Fibroblast of lung (primary cell): ENCODE measurements at places on chromosomes 2 and 18.

DNA sequence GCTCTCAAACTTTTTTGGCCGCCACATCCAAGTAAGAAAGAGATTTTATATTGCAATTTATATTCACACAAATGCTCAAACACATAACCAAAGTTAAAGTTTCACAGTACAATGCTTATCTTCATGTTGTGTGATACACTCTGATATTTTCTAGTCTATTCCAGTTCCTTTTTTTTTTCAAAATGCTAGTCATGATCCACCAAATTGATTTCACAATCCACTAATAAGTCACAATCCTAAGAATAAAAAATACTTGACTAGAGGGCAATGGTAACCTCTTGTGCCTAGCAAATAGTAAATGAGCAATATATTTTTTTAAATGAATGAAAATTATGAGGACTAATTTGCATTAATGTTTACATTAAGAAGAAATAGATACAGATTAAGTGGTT, 5.8 kb upstream of the PTPN4 start:
- DNase-seq, result no peak

DNA sequence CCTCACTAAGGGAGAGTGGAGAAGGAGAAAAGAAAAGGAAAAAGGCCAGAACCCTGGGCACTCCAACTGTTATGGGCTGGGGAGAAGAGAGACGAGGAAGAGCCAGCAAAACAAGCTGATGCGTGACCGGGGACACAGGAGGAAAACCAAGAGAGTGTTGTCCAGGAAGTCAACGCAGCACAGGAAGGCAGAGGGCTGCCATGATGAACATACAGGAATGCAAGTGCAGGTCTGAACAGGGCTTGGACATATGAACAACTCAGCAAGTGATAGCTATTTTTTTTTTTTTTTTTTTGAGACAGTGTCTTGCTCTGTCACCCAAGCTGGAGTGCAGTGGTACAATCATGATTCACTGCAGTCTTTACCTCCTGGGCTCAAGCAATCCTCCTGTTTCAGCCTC, 28.4 kb downstream of the SIX3 start:
- DNase-seq, result no peak

- DNase-seq, result peak; percentile 53
These were observed 582.1 kb downstream of the ZEB2 start for GRCh38 chr2:143937723-143938350.

GRCh38 chr2:224331698-224332097, 70.2 kb downstream of the FAM124B start:
- no peak for DNase-seq

DNA sequence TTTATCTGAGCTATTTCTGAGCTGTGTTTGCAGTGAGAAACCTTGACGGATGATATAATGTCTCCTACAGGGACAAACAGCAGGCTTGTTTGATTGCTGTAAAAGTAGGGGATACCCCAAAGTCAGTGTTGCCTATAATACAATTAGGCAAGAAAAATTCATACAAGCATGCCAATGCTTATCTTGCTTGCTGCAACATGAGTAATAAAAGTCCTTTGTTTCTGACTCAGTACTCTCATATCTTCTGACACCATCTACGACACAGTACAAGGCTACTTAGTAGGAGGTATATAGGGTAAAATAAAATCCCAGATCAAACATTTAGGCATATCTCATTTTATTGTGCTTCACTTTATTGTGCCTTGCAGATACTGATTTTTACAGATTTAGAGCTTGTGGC, 33.0 kb downstream of the ERBB4 start:
- DNase-seq, result peak; percentile 21

GRCh38 chr2:206069417-206069816, 16.6 kb downstream of the INO80D start:
- no peak for DNase-seq

DNA sequence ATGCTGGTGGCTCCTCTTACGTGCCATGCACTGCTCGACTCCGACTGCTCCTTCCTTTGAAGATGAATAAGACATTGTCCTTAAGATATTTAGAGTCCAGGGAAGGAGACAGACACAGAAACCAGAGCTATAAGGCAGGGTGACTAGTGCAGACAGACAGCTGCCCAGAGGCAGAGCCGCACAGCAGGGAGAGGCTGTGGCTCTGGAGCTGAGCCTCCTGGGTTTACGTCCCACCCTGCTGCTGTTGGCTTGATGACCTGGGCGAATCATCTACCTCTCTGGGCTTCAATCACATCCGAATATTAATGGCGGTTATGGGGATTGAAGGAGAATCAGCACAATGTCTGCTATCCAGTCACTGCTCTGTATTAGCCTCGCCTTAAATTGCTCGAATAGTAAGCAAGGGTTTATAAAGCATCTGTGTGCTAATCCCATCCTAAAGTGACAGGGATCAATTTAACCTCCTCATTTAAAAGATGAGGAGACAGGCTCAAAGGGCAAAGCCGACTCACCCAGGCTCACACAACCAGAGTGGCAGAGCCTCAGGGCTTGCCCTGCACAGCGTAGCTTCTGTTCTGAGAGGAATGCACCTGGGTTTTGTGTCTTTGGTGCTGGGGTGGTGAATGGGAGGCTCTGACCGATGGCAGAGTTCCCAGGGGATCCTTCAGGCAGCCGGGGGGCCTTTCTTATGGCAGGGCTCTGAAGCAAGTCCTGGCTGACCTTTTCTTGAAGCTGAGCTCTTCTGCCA, 284.1 kb downstream of the MYCN start:
- DNase-seq, result no peak

DNA sequence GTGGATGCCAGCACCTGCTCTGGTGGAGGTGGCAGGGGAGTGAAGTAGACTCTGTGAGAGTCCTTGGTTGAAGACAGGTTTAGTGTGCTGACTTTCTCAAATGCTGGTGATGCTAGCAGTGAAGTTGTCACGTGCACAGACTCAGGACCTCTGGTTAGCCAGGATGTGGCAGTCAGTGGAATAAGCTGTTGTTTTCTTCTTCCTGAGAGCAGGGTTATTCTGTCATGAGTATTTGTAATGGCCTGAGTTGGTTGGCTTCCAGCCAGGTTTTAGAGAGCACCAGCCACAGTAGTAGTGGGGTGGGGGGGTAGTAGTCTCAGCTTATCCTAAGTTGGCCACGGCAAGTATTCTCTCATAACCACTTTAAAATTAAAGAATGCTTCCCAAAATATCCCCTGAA, 238.5 kb upstream of the FBXO11 start:
- peak; percentile 11 for DNase-seq

DNA sequence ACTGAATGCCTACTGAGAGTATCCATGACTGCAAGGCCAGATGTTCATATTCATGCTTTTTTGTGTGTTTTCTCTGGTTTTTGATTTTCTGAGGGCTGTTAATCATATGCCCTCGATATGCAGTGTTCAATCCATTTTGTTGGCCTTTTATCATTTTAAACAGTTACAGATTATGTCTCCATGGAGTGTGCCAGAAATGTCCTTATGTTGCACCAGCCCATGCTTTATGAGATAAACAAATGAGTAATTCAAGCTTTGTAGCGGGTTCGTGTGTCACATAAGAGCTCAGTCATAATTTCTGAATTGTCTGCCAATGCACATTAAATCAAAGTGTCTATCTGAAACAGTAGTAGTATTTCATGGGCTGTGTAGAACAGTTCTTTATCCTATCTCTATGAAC, 583.0 kb downstream of the THSD7B start:
- DNase-seq, result no peak
